ENCODE measurements at places on chromosomes 2 and 18.
A peak's percentile ranks its signal among the peaks of the same experiment; 100 is the strongest.

DNA sequence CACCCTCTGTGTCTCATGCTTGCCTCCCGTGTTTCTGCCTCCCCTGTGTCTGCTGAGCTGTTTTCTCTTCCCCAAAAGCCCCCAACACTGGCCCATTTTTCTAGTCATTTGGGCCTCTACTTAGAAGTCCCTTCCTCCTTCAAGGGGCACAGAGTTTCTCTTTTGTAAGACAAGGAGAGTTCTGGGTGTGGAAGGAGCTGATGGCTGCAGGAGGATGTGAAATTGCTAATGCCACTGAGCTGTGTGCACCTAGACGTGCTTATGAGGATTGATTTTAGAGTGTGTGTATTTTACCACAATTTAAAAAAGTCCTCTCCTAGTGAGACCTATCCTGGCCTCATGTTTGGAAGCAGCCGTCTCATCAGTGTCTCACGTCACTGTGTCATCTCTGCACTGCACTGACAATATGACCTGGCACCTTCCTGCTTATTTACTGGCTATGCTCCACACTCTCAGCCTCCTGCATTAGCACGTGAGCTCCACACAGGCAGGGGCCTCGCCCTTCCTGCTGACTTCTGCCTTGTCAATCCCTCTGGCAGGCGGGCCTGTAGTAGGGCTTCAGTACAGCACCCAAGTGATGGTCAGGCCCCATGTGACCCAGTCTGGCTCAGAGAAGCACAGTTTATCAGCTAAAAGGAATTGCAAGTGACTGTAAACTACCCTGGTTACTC is 8.0 kb upstream of the MBP start:
- DNase-seq, result peak; percentile 40
- H3K4me1 ChIP-seq, result no peaks in the 10 kb centered on the region
- H3K27ac ChIP-seq, result no peak overlapping the region
- H3K36me3 ChIP-seq, result no peaks in the 10 kb centered on the region
- H3K4me3 ChIP-seq, result no peak overlapping the region

DNA sequence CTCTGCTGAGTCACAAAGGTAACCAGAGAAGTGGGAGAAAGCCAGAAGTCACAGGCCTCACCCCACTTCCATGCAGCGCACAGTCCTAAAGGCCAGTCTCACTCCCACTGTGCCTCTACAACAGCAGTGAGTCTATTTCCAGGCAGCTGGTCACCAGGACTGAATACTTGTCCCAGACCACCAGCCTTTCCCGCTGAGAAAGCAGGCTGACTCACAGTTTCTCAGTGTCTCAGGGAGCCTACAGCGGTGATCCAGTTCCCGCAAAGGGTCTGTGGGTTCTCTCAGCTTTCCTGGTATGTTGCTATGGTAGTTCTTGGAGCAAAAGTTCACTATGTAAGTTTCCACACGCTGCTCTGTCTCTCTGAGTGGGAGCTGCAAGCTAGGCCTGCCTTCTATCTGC is 622.5 kb downstream of the RNF144A start:
- H3K4me1 ChIP-seq, result no peaks in the 10 kb centered on the region
- no peaks in the 10 kb centered on the region for H3K27me3 ChIP-seq
- H3K36me3 ChIP-seq, result no peaks in the 10 kb centered on the region
- no peak for DNase-seq
- no peak overlapping the region for H3K4me3 ChIP-seq
- no peak overlapping the region for H3K27ac ChIP-seq

- DNase-seq, result peak; percentile 43
- H3K4me1 ChIP-seq, result peaks cover 35% of the 10 kb centered on the region
- no peak overlapping the region for H3K4me3 ChIP-seq
- peak overlapping the region; percentile 73 for H3K27ac ChIP-seq
- no peaks in the 10 kb centered on the region for H3K27me3 ChIP-seq
- H3K36me3 ChIP-seq, result no peaks in the 10 kb centered on the region
Measured at GRCh38 chr2:62151306-62151638, 44.6 kb upstream of the B3GNT2 start.

- no peak for DNase-seq
- H3K36me3 ChIP-seq, result no peaks in the 10 kb centered on the region
- H3K27me3 ChIP-seq, result no peaks in the 10 kb centered on the region
- no peak overlapping the region for H3K4me3 ChIP-seq
- no peaks in the 10 kb centered on the region for H3K4me1 ChIP-seq
- H3K27ac ChIP-seq, result no peak overlapping the region
Measured at GRCh38 chr2:58449286-58450010, 208.3 kb upstream of the FANCL start.

DNA sequence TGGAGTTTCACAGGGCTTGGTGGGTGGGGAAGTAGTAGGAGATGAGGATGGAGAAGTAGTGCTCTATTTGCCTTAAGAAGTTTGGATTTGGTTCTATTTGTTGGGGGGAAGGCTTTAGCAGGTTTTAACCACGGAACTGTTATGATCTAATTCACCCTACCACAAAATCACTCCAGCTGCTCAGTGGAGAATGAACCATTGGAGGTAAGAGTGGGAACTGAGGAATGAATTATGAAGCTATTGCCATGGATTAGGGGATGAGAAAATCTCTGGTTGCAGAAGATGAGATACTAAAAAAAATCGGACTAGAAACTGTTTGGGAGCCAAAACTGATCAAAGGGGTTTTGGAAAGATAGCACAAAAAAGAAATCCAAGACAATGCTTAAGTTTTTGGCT is 488.9 kb downstream of the DLGAP1 start:
- no peak overlapping the region for H3K27ac ChIP-seq
- H3K4me1 ChIP-seq, result no peaks in the 10 kb centered on the region
- H3K27me3 ChIP-seq, result no peaks in the 10 kb centered on the region
- DNase-seq, result no peak

GRCh38 chr2:174446531-174446930 is 40.3 kb downstream of the GPR155 start:
- no peak for DNase-seq
- H3K36me3 ChIP-seq, result no peaks in the 10 kb centered on the region
- H3K4me1 ChIP-seq, result no peaks in the 10 kb centered on the region
- H3K4me3 ChIP-seq, result no peak overlapping the region
- no peaks in the 10 kb centered on the region for H3K27me3 ChIP-seq

Data from heart right ventricle (tissue), 16 donors.